Anterior cingulate cortex (tissue), 58 donors: ENCODE measurements at places on chromosomes 4 and X.

- no peak for DNase-seq
Measured at GRCh38 chrX:20472148-20472547, 205.4 kb upstream of the RPS6KA3 start.

DNA sequence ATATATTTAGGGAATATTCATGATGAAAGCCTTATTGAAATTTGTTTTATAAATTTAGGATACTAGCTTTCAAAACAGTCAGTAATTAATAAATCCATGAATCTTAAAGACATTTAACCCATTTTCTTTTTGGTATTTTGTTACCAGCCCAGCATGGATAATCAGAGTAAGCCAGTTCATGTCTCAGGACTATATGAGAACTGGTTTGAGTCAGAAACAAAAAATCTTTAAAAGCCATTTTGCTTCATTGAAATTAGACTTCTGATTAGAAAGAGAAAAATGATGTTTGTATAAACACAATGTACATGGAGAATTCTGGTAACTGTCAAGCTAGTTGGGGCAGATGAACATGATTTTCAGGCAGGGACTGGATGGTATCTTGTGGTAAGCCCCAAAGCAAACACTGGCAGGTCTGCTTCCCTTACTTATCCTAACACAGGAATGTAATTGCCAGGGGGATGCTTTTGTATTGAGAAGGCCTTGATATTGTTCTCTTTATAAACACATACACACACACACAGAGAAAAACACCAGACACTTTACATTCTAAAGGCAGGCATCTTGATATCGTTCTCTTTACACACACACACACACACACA lies 9.4 kb downstream of the ARHGAP10 start:
- DNase-seq = no peak

DNA sequence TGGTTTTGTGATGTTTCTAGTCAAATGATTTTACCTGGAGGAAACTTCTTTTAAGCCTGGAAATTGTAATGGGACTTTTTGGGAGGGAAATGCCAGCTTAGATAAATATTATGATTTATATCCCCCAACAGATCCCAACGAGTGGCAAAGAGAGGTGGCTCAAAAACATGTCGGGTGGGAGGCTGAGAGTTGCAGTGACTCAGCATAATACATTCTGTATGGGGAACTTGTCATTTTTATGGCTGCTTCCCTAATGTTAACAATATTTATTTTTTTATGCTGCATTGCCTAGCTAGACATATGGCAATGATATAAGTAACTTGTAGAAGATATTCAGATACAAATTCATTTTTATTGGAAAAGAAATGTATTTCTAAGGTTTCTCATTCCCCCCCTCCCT lies 219.0 kb downstream of the ARHGAP10 start:
- no peak for DNase-seq

DNA sequence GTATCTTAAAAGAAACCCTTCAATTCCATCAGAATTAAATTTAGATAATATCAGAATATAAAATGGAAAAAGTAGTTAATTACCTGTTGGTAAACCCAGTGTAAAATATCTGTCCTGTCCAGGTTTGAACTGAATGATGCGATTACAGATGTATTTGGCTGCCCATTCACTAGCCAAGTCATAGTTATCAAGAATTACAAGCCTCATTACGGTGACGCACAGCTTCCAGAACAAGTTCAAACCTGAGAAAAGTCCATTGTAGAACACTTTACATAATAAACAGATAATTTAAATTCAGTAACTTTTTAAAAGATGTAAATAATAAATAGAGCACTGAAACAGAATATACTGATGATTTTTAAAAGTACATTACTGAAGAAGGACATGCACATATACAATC lies 4.4 kb downstream of the GNPDA2 start:
- no peak for DNase-seq
